ENCODE measurements at places on chromosomes 3 and 15.

DNA sequence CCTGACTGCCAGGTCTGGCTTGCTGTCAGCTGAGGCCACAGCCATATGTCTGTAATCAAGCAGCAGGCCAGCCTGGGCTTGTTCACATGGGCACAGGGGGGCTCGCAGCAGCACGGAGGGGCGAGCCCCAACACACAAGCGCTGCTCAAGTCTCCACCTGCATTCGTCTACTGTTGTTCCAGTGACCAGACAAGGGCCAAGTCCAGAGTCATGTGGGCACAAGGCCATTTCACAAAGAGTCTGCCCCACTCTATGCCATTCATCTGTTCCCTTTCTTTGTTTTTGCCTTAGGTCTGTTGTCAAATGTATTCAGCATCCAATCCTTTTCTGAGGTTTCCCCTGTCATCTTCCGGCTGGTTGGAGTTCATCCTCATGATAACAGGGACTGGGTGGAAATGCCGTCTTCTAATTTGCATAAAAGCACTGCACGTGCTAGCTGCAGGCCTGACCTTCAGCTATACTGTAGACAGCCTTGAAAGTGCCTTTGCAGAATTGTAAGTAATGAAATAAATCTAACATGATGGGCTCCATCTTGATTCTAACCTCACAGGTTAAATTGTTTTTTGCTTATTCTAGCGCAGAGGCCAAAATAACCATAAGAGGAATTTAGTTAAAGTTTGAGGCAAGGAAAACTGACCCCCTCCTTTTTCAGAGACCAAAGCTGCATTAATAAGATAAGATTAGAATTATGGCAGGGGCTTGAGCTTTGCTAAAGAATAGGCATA lies 28.6 kb upstream of the KBTBD12 start:
- DNase-seq = no peak

GRCh38 chr3:177624528-177625495 lies 427.5 kb upstream of the TBL1XR1 start:
- no peak for DNase-seq

DNA sequence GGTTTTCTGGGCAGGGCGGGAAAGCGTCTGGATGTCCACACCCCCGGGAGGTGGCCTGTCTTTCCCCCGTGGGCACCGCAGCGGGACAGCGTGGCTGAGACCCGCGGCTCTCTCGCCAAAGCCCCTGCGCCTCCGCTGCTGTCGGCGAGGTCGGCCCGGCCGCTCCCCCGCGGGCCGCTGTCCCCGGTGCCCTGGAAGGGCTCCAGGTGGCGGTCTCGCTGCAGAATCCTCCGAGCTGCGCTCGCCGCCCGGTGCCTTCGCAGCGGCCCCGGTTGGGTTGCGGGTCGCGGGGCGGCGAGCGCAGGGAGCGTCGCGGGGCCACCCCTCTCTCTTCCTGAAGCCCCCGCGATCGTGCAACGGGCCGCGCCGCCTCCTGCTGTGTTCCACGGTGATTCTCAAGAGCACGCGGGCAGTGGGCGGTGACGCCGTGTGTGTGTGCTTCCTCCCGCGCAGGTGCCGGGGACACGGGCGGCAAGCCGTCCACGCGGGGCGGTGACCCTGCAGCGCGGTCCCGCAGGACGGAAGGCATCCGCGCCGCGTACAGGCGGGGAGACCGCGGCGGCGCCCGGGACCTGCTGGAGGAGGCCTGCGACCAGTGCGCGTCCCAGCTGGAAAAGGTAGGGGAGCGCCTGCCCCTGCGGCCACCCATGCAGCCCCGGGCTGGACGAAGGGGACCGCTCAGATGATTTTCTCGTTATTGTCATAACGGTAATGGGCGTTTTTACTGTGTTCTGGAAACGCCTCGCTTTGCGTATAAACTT lies 54.4 kb downstream of the LRRK1 start:
- no peak for DNase-seq

GRCh38 chr3:104176706-104177105 lies 1190.0 kb upstream of the ALCAM start:
- DNase-seq = no peak

- DNase-seq = peak; percentile 14
Observed at GRCh38 chr3:16177962-16178627, 3.6 kb downstream of the GALNT15 start.

GRCh38 chr15:46383978-46384377 lies 749.1 kb downstream of the SQOR start:
- no peak for DNase-seq

- DNase-seq = no peak
Observed at GRCh38 chr3:42667096-42667522, 13.6 kb downstream of the ZBTB47 start.

DNA sequence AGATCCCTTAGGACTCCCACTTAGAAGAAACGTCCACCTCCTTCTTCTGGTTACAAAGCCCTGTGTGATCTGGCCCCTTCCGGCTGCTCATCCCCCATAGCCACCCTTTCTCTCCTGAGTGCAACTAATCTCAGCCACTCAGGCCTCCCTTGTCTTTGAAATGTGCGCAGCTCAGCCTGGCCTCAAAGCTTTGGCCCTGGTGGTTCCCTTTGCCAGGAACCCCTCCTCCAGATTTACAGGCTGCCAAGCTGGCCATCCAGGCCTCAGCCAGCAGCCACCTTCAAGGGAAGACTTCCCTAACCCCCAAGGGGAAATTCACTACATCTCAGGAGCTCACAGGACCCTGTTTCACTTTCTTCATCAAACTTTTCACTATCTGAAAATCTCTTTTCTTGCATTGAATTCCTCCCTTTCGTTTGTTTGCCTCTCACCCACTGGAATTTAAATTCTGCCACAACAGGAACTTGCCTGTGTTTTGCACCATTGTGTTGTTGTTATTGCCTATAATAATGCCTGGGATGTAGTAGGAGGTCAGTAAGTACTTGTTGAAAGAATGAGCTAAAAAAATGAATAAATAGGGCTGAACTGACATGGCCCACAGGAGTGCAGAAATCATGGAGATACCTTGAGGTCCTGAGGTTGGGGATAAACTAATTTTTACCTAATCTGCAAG lies 109.5 kb upstream of the PFN2 start:
- no peak for DNase-seq

GRCh38 chr3:165148876-165149441 lies 47.2 kb downstream of the SLITRK3 start:
- no peak for DNase-seq

DNA sequence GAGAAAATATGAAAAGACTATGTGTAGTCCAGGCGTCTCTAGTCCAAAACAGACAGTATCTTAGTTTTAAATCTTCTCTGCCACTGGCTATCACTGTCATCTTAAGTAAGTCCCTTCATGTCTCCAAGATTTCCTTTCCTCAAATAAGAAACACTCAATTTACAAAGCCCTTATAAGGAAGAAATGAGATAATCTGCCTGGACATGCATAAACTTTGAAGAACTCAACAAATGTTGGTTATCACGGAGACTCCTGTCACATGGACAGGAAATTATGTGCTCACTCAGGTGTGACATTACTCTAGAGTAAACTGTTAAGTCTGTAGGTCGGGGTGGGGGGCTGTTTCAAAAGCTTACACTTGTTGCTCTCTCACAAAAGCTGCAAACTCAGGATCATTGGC lies 91.9 kb downstream of the IMPG2 start:
- no peak for DNase-seq

DNA sequence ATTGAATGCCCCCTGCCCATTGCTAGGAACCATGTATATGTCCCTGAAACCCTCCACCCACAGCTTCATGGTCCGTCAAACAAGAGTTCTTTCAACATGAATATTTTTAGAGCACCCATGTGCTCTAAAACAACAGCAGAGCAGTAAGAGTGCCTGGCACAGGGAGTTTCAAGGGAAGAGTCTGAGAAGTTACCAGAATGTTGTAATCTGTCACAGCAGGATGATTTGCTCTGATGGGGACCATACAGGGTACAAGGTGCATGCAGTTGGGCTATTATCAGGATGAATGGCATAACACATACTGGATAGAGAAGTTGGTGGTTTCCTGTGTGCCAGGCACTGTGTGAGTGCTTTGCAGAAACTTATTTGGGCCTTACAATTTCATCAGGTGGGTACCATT lies 27.8 kb upstream of the FLNB start:
- DNase-seq = no peak

DNA sequence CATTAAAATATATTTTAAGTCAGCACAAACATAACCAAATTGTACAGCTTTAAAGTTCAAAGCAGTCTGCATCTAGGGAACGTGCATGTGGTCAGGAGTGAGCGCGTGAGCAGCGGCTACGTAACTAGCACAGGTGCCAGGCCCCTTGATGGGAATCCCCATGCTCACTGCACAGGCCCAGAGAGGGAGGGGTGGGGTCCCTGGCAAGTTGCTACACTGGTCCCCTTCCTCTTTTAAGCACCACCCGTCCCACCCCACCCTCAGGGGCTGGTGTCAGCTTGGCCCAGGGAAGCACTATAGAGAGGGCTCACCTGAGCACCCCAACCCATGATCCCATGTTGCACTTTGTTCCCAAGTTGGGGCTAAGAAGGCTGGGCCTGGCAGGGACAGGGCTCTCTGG lies 835 bp upstream of the GMPPB start:
- DNase-seq = no peak

- DNase-seq = no peak
Observed at GRCh38 chr3:72042397-72043203, 257.7 kb upstream of the PROK2 start.

- DNase-seq = no peak
Observed at GRCh38 chr15:92845126-92845508, 55.0 kb upstream of the CHD2 start.

DNA sequence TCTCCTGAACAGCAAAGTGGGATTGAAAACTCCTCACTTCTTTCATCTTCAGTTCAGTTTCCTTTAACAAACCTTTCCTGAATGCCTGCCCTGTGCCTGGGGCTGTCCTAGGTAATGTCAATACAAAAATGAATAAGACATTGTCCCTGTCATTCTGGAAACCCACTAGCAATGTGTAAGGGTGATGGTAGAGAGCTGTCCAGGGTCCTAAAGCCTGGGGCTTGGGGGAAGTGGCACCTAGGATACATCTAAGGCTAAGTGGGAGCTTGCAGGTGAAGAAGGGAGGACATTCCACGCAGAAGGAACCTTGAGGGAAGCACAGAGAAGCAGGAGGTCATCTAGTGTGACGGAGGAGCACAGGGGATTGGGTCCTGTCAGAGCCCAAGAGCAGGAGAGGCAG lies 212.7 kb upstream of the PPP2R3A start:
- DNase-seq = no peak

GRCh38 chr3:24270204-24270691 lies 224.4 kb downstream of the THRB start:
- no peak for DNase-seq

DNA sequence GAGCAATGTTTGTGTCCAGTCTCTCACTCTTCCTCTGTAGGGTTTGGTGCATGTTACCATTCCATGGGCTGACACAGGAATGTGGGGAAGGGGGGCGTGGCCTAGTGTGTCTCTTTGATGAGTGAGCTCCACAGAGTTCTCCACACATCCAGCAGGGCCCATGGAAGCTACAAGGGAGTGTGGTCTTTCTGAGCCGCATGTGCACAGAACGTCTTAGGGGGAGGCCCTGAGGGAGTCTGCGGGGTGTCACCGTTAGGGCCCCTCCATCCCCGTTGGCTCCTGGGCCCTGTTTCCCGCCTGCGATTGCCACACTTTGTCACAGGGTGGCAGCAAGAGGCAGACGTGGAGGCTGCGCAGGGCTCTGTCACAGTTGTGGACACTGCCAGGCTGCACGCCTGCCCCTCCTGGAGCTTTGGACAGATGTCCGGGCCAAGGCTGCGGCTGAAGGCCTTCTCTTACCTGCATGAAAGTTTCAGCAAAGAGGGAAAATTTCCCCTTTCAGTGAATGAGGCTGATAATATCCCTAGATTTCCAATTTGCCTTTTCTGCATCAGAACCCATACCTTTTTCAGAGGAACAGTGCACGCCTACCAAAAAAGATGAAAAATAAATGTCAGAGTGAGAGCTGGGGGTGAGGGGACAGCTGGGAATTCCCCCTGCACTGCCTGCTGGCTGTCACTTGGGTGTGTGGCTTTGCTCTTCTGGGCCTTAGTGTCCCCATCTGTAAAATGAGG lies 24.3 kb downstream of the CACNA2D3 start:
- no peak for DNase-seq

DNA sequence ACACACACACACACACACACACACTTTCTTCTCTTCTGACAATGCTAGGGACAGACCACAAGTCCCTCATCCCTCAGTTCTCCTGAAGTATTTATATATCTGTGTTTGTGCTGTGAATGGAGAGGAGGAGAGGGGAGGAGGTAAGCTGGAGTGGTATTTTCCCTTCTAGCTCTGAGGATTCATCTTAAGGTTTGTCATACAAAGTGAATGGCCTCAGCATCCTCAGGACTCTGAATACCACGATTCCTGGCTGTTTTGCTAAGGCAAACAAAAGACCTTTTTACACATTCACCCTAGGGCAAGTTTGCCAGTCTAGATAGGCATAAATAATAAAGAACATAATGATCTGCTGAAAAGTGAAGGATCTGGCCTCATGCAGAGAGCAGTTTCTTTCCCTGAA lies 65.7 kb upstream of the CHMP2B start:
- DNase-seq = no peak

DNA sequence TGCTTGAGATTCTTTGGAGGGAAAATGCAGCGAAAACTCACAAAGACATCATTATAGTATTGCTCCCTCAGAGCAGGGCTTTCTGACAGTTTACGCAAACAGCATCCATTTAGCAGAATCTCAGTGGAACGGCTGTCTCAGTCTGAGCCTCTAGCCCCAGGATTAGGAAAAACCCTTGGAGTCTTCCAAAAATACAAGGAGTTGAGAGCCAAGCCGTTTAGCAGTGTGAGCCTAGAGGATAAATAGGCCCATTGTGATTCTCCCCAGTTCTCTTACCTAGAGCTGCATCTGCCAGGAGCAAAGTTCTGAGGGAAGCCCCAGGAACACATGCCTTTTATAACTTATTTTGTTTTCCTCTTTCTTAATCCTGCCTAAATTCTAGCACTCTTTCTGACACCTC lies 359.6 kb downstream of the NTRK3 start:
- DNase-seq = no peak

DNA sequence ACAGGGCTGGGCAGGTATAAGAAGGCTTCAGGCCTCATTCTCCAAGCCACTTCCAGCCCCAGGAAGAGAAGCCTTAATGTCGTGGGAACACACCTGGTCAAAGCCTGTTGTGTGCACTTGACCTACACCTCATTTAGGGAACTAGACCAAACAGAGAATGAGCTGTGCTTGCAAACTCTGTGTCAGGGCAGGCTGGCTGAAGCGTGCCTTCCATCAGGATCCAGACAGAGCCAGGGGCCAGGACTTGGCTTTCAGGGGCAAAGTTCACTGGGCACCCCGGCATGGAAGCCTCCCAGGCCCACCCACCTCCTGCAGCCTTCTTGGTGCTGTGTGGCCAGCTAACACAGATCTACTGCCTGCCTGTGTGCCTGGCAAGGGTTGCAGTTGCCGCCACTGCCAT lies 11.5 kb downstream of the RBPMS2 start:
- no peak for DNase-seq

- DNase-seq = no peak
Observed at GRCh38 chr3:143604402-143605185, 243.7 kb downstream of the SLC9A9 start.

DNA sequence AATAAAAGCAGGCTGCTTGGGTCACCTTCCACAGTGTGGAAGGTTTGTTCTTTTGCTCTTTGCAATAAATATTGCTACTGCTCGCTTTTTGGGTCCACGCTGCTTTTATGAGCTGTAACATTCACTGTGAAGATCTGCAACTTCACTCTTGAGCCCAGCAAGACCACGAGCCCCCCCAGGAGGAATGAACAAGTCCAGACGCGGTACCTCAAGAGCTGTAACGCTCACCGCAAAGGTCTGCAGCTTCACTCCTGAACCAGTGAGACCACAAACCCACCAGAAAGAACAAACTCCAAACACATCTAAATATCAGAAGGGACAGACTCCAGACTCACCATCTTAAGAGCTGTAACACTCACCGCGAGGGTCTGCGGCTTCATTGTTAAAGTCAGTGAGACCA lies 47.5 kb upstream of the CCR4 start:
- DNase-seq = no peak

All from activated CD8-positive, alpha-beta memory T cell treated with anti-CD3 and anti-CD28 coated beads for 4 hours (primary cell).